ENCODE measurements at places on chromosomes 1 and 21.

DNA sequence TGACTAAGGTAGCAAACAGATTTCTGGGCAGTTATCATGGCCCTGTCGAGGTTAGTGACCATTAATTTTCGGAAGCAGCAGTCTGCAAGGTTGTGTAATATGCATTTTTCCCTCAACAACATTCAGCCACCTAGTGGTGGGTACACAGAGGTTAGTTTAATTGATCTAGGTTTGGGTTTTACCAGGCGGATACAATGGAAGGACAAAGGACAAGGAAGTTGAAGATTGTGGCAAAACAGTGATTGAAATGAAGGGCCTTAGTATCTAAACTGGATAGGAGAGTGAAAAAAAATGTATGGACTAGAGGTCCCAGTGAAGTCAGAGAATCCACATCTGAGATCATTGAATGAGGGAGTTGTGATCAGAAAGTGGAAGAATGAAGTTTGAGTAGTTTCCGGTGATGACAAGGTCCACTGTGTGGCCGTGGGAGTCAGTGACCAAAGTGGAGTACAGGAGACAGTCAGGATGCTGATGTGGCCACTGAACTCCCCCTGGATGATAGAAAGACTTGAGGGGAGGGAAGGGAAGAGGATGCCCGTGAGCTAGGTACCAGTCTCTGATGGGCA, 2.8 kb downstream of the ARMH1 start:
- no peak for DNase-seq

DNA sequence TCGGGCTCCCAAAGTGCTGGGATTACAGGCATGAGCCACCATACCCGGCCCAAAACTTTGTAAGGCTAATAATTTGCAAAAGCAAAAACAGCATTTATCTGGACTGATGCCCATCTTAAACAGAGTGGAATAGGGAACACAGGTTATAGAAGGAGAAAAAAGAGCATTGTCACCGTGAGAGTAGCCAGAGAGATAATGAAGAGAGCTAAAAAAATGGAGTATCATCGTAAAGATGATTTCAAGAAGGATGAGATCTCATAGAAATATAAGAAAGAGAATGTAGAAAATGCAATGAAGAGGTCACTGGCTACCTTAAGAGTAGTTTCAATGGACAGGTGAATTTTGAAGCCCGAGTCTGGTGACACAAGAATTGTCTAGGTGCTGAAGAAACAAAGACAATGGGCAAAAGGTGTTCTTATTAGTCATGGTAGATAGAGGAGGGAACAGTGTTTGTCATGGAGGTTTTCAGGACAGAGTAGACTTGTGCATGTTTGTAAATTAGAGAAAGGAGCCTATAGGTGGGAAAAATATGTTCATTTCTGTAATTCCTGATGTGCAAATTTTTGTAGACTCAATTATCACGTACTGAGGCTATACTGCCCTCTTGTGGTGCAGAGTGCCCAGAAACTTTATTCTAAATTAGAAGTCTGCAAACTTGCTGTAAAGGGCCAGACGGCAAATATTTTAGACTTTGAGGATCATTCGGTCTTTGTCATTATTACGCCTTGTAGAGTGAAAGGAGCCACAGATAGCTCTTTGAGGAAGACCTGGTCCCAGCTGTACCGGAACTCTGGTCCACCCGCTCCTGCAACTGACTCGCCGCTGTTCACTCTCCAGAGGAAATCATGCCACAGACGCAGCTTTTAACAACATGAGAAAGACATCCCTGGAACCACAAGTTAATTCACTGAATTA, 8.1 kb upstream of the TMEM183A start:
- peak; percentile 44 for DNase-seq

DNA sequence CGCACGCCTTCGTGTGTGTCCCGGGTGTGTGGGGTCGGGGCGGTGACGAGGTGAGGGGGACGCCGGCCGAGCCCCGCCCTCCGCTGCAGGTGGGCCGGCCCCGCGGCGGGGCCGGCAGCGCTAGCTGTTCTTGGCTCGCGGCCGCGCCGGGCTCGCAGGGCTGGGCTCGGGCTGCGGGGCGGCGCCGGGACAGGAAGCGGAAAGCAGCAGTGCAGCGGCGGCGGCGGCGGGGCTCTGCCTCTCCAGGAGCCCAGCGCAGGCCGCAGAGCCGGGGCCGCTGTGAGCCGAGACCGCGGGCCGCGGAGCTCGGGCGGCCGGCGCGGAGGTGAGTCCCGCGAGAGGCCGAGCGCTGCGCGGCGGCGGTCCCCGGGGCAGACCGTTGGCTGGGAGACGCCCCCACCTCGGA, at the start of gene VANGL1:
Gene VANGL1, plus strand, starts transcription at position 209 of the 406 bp plus-strand sequence. CDS start 9,444 bp downstream, outside the sequence.
- peak; percentile 62 for DNase-seq

DNA sequence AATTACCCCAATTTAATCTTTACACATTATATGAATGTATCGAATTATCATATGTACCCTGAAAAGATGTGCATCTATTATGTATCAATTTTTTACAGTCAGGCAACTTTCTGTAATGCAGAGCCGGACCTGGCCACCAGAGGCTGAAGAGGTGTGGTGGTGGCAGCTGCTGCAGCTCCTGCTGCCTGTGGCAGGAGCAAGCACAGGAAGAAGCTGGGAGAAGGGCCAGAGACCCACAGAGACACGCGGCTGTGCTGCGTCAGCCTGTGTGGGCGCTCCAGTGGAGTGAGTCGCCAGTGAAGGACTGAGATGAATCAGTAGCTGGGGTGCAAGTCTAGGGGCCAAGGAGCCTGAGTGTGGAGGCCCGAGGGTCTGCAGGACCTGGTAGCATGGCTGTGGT, 74.3 kb upstream of the COG2 start:
- no peak for DNase-seq

GRCh38 chr1:228902781-228903433, 167.6 kb downstream of the RHOU start:
- no peak for DNase-seq

DNA sequence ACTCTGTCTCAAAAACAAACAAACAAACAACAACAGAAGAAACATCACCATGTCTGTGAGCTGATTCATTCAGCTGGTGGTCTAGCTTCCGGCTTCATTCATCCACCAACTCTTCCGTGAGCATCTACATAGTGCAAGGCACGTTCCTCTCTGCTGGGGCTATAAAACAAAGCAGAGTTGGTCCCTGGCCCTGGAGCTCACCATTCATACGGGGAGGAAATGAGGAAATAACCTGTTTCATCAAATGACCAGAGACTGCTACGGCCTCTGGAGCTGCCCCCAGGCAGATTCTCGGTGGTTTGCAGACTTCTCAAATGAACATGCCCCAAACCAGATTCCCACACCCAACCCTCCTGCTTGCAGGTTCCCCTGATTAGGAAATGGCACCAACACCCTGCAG, 41.0 kb upstream of the ID3 start:
- DNase-seq, result no peak

GRCh38 chr21:43211072-43211759, 42.4 kb downstream of the CRYAA start:
- DNase-seq, result no peak

- DNase-seq, result no peak
Observed at GRCh38 chr1:181028196-181028595, 5.5 kb upstream of the STX6 start.

DNA sequence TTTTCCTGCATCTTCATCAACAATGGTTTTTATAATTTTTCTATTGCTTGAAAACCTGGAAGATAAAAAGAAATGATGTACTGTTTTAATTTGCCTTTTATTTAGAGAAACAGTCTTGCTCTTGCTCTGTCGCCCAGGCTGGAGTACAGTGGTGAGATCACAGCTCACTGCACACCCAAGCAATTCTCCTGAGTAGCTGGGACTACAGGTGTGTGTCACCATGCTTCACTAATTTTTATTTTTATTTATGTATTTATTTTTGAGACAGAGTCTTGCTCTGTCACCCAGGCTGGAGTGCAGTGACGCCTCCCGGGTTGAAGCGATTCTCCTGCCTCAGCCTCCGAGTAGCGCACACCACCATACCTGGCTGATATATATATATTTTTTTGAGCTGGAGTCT, 43.0 kb upstream of the RPL11 start:
- DNase-seq, result no peak

GRCh38 chr21:31714741-31715365, 17.1 kb downstream of the SCAF4 start:
- DNase-seq, result no peak

DNA sequence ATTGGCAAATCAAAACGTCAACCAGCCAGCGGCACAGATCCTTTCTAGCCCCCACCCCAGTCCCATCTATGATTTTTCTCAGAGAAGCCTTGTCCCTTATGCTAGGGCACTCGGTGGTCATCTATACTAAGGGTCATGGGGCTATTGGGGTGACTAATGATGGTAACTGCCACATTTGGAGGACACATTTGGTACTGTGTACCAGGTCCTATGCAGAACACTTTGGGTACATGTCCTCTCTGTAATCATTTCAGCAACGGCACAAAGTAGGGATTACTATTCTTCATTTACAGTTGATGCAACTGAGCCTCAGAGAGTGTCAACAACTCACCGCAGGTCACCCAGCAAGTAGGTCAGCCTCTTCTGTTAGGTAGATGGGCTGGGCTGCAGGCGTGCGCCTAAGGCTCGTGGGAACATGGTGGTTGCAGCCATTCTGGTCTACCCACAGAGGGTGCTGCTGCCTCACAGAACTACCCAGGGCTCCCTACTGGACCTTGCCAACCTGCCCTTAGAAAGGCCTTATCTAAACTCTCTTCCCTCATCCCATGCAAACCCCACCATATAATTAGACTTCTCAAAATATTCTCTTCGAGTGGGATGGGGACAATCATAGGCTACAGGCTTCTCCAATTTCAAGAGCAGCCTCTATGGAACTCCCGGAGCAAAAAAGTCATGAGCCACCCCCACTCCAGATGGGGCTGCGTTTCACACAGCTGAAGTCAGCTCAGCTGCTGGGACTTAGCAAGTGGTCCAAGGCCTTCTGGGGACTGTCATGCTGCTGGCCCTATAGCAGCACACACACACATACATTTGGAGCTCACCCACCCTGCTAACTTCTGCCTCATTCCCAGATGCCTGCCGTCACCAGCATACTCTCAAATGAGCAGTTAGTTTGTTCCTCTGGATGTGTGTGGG, 5.8 kb upstream of the SDHB start:
- DNase-seq, result peak; percentile 37

DNA sequence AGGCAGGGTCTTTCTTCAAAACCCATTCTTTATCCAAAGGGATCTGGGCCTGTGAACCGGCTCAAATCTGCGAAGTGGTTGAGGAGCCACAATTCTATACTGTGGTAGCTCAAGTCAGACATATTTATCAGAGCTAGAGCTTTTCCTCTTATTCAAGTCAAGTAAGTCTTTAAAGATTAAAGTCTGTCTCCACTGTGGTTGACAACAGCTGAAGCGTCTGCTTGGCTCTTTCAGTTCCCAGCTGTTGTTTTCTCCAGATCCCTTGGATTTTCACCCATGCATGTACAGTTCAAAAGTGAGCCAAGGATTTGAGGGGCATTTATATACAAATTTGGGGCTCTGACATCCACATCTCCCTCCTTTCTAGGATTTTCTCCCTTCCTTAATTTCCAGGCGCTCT, 66.9 kb downstream of the C1orf185 start:
- DNase-seq, result no peak

DNA sequence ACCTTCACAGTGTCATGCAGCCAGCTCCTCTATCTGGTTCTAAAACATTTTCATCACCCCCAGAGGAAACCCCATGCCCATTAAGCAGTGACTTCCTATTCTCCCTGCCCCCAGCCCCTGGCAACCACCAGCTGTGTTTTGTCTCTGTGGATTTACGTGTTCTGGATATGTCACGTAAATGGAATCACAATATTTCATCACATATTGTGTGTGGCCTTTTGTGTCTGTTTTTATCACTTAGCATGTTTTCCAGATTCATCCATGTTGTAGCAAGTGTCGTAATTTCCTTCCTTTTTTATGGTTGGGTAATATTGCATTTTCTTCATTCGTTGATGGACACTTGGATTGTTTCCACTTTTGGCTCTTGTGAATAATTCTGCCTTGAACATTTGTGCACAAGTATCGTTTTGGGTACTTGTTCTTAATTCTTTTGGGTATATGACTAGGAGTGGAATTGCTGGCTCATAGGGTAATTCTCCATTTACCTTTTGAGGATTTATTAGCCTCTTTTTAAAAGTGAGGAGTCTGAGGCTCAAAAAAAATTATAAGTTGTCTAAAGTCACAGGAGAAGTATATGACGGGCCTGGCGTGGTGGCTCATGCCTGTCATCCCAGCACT, 127.0 kb downstream of the MRPS6 start:
- DNase-seq, result no peak

GRCh38 chr21:46650476-46651098, 15.1 kb downstream of the PRMT2 start:
- DNase-seq, result no peak

DNA sequence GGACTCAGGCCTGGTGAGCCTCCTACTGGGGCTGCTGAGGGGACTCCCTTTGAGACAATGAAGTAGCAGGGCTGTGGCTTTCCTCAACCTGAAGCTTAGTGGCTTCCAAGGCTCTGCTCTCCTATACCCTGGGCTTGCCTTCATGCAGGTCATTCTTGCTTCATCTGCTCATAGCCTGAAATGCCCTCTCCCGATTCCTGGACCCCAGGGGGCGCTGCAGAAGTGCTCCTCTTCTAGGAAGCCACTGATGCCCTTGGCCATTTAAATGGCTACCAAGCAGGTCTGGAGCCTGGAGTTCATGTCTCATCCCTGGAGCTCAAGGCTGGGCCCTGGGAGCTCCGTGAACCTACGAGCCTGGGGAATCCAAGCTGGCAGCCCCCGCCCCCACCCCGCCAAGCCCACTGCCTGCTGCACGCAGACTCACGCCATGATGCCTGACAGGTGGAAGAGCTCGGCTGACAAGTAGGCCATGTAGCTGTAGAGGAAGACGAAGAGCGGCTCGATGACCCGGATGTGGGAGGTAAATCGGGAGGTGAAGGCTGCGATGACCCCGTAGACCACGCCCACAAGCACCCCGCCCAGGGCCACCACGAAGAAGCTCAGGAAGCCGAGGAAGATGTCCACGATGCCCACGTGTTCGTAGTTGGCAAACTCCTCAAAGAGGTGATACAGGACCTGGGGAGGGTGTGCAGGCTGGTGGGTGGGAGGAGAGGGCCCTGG, 45.7 kb downstream of the SLC9A1 start:
- DNase-seq, result no peak

DNA sequence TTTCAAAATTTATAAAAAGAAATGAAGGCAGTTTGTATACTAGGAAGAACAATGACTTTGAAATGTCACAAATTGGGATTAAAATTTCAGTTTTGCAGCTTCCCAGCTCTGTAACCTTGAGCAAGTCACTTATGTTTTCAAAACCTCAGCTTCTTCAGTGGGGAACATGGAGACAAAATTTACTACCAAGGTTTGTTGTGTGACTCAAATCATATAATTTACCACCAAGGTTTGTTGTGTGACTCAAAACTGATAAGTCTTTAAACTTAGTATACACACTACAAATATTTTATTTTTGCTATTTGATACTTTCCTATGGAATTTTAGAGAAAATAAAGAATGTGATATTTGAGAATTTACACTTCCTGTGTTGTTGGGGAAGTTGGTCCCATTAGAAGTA, 219.9 kb downstream of the KCTD3 start:
- DNase-seq, result no peak

GRCh38 chr21:35927262-35927661, 133.1 kb downstream of the SETD4 start:
- DNase-seq, result no peak

- no peak for DNase-seq
Observed at GRCh38 chr1:221376286-221376685, 365.6 kb downstream of the DUSP10 start.

Measured in activated T-cell treated with anti-CD3 and anti-CD28 coated beads, Interleukin-2, amount 50 U/mL, for 24 hours (primary cell).